ENCODE measurements at places on chromosomes 2 and 18. TPM values are rescaled to one million over a fixed set of nuclear protein-coding genes. Genes with fewer than 3 reads are reported as not detected.

IMPA2 gene
- total RNA-seq = 37.6 TPM

TRIB2 gene
- 43.2 TPM for total RNA-seq

L3MBTL4 gene
- total RNA-seq = 0.87 TPM

SCN3A gene
- not detected for total RNA-seq

ACMSD gene
- total RNA-seq = not detected

PKP4 gene
- total RNA-seq = 81.7 TPM

TUBA4B gene
- total RNA-seq = not detected

MEIS1 gene
- total RNA-seq = 2.0 TPM

SH3RF3 gene
- total RNA-seq = 4.9 TPM

CCNT2 gene
- total RNA-seq = 29.6 TPM

SLC5A7 gene
- total RNA-seq = not detected

All from Panc1 (cell line).